Peyer's patch (tissue), 4 donors: ENCODE measurements at places on chromosomes 5 and 9. TPM values are rescaled to one million over a fixed set of nuclear protein-coding genes. Genes with fewer than 3 reads are reported as not detected.

The HK3 gene
- 7.4 TPM for total RNA-seq

The INSYN2B gene
- total RNA-seq = not detected

The ARID3C gene
- total RNA-seq = not detected

The HNRNPAB gene
- 85.2 TPM for total RNA-seq

The NR2F1 gene
- total RNA-seq = 6.6 TPM

The IL7R gene
- total RNA-seq = 52.5 TPM

The MEIKIN gene
- not detected for total RNA-seq

The ORM2 gene
- not detected for total RNA-seq

The GABRB2 gene
- total RNA-seq = 3.2 TPM

DNA sequence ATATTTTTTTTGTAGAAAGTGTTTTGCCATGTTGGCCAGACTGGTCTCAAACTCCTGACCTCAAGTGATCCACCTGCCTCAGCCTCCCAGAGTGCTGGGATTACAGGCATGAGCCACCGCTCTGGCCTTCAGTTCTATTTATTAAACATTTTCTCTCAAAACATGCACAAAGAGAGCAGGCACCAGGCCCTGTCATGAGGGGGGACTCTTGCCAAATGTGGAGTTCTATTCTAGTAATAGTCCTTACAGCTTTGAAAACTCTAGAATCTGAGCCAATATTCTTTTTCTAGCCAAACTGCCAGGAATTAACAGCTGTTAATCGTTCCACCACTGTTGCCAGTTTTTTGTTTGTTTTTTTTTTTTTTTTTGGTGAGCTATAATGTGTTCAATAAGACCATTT lies 124.6 kb downstream of the TARS1 start:
- H3K27me3 ChIP-seq = no peaks in the 10 kb centered on the region
- H3K4me3 ChIP-seq = no peak overlapping the region
- no peak for DNase-seq
- no peak overlapping the region for H3K27ac ChIP-seq

DNA sequence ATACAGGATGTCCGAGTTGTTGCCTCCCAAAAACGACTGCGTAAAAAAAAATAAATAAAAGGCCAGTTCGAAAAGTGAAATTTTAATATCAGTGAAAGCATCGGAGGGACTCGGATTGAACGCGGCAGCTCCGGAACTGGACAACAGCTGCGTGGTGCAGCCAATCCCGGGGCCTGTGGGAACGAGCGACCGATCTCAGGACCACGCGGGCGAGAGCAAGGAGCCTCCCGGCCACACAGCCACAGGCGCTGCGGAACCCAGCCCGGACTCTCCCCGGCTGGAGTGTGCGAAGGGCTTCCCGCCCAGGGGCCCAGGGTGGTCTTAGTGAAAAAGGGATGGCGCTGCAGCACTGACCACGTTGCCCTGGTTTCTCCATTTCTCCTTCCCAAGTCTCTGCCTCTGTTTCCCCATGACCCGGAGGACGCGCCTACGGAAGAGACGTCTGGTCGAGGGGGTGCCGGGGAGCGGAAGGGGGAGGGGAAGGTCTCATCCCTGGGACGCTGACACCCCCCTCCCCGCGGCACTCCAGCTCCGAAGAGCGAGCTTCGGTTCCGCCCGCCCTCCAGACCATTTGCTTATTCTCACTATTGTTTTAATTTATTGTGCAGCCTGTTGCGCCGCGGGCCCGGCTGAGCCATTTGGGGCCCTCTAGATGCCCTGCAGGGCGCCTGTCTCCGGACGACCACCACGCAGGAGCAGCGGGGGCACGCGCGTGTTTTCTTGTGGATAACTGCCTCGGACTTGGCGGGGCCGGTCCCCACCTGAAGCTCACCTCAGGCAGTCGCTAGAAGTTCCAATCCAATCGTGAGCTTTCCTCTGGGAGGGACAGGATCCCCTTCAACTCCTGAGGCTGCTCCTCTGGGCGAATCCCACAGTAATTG lies 303.0 kb downstream of the PARP8 start:
- peaks cover 44% of the 10 kb centered on the region for H3K27me3 ChIP-seq
- peak overlapping the region; percentile 49 for H3K4me3 ChIP-seq
- H3K36me3 ChIP-seq = no peaks in the 10 kb centered on the region
- H3K4me1 ChIP-seq = no peaks in the 10 kb centered on the region

- H3K4me1 ChIP-seq = no peaks in the 10 kb centered on the region
- no peaks in the 10 kb centered on the region for H3K27me3 ChIP-seq
- no peak overlapping the region for H3K27ac ChIP-seq
These were observed 13.2 kb downstream of the ATOX1 start for GRCh38 chr5:151745071-151745705.

DNA sequence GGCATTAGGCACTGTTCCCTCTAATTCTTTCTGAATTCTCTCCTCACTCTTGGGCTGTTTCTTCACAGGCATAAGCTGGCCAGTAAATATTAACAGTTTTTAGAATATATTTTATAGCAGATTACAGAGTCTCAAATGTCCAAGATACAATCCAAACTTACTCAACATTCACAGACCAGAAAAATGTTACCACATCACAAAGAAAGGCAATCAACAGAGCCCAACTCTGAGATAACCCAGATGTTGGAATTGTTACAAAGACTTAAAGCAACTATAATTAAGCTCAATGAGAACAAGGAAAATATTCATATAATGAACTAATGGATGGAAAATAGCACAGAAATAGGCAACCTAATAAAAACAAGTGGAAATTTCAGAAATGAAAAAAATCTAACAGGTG lies 401.1 kb upstream of the RGMB start:
- H3K27me3 ChIP-seq = no peaks in the 10 kb centered on the region
- H3K36me3 ChIP-seq = no peaks in the 10 kb centered on the region
- no peak overlapping the region for H3K27ac ChIP-seq
- H3K4me3 ChIP-seq = no peak overlapping the region
- DNase-seq = no peak

DNA sequence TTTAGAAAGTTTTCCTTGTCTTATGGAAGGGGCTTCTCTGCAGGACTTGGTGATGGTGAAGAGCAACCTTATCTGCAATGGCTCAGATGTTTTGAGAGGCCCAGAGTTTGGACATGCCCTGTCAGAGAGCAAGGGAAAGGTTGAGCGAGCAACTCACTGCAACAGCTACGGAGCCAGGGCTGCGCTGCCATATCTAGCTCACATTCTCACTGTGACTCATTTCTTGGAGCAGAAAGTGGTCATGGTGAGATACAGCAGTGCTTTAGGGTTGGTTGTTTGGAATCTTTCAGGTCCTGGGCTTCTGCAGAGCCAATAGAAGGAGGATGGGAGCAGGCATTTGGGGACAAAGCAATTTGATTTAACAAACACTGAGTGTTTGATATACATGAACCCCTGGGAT lies 12.3 kb downstream of the GLRA1 start:
- no peak overlapping the region for H3K27ac ChIP-seq
- no peak overlapping the region for H3K4me3 ChIP-seq
- no peak for DNase-seq
- H3K27me3 ChIP-seq = no peaks in the 10 kb centered on the region
- H3K36me3 ChIP-seq = no peaks in the 10 kb centered on the region

GRCh38 chr5:78533356-78533755 lies 115.2 kb downstream of the LHFPL2 start:
- no peak overlapping the region for H3K27ac ChIP-seq
- H3K4me1 ChIP-seq = no peaks in the 10 kb centered on the region
- DNase-seq = no peak
- no peak overlapping the region for H3K4me3 ChIP-seq
- no peaks in the 10 kb centered on the region for H3K36me3 ChIP-seq

DNA sequence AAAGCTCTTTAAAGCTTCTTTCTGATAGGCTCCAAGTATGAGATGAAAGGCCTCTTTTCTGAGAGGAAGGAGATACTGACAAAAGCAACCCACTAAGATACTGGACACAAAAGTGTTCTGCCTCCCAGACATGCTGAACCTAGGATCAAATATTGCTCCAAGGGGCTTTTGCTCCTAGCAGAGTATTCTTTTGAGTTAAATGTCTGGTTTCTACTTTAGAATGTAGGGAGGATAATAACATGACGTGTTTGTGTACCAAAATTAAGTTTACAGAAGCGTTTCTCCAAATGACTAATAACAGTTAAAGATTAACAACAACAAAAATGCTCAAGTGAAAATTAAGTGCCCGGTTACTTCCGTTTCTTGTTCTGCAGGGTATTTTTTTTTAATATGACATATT lies 2293.3 kb upstream of the C9orf72 start:
- no peaks in the 10 kb centered on the region for H3K36me3 ChIP-seq
- no peak overlapping the region for H3K4me3 ChIP-seq
- H3K27me3 ChIP-seq = no peaks in the 10 kb centered on the region
- DNase-seq = no peak
- H3K27ac ChIP-seq = no peak overlapping the region

DNA sequence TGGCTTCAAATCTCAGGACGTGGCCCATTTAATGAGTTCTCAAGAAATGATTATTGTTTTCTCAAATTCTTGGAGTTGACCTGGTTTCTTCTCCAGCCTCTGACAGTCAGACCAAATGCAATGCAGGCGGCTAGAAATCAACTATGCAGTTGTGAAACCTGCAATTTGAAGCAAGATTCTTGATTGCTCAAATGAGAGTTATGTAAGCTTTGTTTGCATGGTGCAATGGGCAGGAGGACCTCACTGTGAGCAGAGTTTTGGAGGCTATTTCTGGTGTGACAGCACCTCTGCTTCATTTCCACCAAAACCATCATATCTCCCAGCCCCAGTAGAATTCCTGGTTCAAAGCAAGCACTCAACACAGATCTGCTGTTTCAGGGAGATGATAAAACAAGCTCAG lies 500.0 kb upstream of the KLF4 start:
- no peak for DNase-seq
- no peaks in the 10 kb centered on the region for H3K27me3 ChIP-seq
- no peaks in the 10 kb centered on the region for H3K4me1 ChIP-seq
- no peaks in the 10 kb centered on the region for H3K36me3 ChIP-seq
- H3K4me3 ChIP-seq = no peak overlapping the region

DNA sequence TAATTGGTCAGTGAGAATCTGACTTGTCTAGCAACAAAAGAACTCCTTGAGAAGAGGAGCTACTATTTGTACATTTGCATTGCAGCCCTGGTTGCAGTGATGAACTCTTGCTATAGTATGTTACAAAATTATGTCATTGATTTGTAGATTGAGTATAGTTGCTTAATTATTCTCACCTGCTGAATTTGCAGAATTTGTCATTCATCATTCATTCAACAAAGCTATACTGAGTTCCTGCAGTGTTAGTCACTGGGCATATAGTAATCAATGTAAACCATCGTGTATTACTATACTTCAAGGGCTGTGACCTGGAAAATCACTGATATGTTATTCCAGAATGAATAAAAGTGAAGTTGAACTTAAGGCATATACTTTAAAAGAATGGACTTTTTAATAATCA lies 50.1 kb downstream of the SLC1A3 start:
- no peaks in the 10 kb centered on the region for H3K27me3 ChIP-seq
- no peak overlapping the region for H3K4me3 ChIP-seq
- no peak for DNase-seq
- H3K4me1 ChIP-seq = no peaks in the 10 kb centered on the region
- H3K27ac ChIP-seq = no peak overlapping the region

- H3K36me3 ChIP-seq = peaks cover 11% of the 10 kb centered on the region
- no peak for DNase-seq
- no peak overlapping the region for H3K4me3 ChIP-seq
These were observed 29.9 kb downstream of the FCHO2 start for GRCh38 chr5:72985719-72986118.

DNA sequence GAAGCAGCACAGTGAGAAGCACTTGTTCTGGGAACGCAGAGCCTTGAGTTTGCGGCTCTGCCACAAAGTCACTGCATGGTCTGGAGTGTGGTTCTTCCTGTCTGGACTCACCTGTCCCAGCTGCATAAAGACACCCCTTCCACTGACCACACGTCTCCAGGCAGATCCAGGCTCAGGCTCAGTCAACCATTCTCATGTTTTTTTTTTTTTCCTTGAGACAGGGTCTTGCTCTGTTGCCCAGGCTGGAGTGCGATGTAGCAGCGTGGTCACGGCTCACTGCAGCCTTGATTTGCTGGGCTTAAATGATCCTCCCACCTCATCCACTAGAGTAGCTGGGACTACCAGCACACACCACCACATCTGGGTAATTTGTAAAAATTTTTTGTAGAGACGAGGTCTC lies 102.9 kb upstream of the KLF4 start:
- H3K4me3 ChIP-seq = no peak overlapping the region
- no peaks in the 10 kb centered on the region for H3K27me3 ChIP-seq
- no peaks in the 10 kb centered on the region for H3K36me3 ChIP-seq
- H3K4me1 ChIP-seq = no peaks in the 10 kb centered on the region

- DNase-seq = no peak
- H3K27ac ChIP-seq = no peak overlapping the region
- H3K4me1 ChIP-seq = no peaks in the 10 kb centered on the region
- no peaks in the 10 kb centered on the region for H3K27me3 ChIP-seq
These were observed 192.1 kb upstream of the TRIM32 start for GRCh38 chr9:116494815-116495634.

DNA sequence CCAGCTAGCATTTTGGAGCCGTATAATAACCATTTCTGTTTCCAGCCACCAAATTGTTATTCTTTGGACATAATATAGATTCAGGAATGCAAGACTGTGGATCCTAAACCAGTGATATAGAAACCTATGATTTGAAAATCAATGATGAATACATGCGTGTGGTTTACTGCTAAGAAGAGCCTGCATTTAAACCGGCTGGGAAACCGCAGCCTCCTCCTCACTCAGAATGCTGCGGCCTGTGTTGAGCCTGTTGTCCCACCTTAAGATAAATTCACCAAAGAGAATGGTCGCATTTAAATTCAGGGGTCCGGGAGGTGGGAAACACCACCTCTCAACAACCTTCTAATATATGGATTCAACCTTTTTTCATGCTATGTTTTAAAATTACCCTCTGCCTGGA lies 148.0 kb downstream of the MEF2C start:
- H3K36me3 ChIP-seq = no peaks in the 10 kb centered on the region
- peak overlapping the region; percentile 59 for H3K27ac ChIP-seq
- no peaks in the 10 kb centered on the region for H3K4me1 ChIP-seq

GRCh38 chr5:112142769-112143270 lies 276.3 kb downstream of the EPB41L4A start:
- H3K36me3 ChIP-seq = no peaks in the 10 kb centered on the region
- no peak overlapping the region for H3K4me3 ChIP-seq
- H3K27ac ChIP-seq = no peak overlapping the region
- no peaks in the 10 kb centered on the region for H3K4me1 ChIP-seq

DNA sequence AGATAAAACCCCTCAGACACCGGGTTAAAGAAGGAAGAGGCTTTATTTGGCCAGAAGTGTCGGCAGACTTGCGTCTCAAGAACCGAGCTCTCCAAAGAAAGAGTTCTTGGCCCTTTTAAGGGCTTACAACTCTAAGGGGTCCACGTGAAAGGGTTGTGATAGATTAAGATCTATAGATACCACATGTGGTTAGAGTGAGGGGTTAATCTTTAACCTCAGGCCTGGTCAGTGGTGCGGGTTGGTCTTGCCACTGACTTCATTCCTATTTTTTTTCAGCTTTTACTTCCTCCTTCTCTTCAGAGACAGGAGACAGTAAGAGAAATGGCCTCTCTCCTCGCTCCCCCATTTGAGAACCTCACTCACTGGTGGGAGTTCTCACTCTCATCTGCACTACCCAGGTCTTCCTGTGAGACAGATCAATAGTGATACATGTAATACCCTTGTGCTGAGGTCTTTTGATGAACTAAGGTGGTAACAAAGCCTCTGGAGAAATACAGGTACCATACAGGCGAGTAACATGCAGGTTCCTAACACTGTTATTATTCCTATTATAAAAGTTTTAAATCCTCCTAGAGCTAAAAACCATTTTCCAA lies 52.4 kb upstream of the COX7C start:
- DNase-seq = no peak
- no peak overlapping the region for H3K27ac ChIP-seq
- H3K4me1 ChIP-seq = no peaks in the 10 kb centered on the region
- H3K36me3 ChIP-seq = no peaks in the 10 kb centered on the region
- no peaks in the 10 kb centered on the region for H3K27me3 ChIP-seq
